Activated T-cell treated with anti-CD3 and anti-CD28 coated beads, Interleukin-2, amount 50 U/mL, for 4 hours (primary cell): ENCODE measurements at places on chromosomes 7 and 10. TPM values are rescaled to one million over a fixed set of nuclear protein-coding genes. Genes with fewer than 3 reads are reported as not detected.

- DNase-seq = no peak
Measured at GRCh38 chr7:44291733-44292419, 33.5 kb downstream of the CAMK2B start.

DNA sequence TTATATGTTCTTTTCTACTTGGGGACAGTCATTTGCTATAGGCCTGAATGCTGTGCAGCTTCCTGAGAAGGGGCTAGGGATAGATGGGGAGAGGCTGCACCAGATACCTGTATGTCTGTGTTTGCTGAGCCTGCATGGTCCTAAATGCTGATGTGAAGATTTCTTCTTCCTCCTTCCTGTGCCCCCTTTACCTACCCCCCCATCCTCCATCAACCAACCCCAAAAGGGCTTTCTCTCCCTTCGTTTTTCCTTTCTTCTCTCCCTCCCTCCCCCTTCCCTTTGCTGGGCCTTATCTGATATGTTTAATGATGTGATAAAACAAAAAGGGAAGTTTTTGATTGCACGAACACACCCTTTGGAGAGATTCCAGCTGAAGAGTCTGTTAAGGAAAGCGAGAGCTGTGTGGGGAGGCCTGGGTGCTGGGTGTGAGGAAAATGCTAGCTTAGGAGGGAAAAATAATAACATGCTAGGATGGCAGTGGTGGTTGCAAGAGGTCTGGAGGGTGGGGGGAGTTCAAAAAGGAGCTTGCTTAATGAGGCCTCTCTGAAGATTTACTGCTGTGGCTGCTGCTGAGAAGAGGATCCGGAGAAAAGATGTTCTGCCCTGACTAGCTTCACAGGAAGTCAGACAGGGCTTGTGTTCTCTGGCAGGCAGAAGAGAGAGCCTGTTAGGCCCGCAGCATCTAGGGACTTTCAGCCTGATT, 101.8 kb downstream of the SAMD9 start:
- no peak for DNase-seq

- DNase-seq = peak; percentile 44
Measured at GRCh38 chr10:13271552-13272163, 28.2 kb downstream of the PHYH start.

DNA sequence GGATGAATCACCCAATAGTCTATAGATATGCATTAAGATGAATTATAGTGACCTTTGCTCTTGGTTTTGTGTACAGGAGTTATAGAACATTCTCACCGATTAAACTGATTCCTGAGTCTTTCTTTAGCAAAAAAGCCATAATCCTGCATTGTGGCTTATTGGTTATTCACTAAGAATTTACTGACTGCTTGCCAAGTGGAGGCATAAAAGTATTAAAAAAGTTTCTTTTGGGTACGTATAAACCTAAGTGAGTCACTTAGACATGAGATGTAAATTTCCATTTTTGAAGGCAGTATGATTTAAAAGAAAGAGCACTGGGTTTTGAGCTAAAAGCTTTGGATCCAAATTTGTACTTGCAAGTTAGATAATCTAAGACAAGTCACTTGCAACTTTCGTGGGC, 100.7 kb downstream of the CDK6 start:
- DNase-seq = no peak

DNA sequence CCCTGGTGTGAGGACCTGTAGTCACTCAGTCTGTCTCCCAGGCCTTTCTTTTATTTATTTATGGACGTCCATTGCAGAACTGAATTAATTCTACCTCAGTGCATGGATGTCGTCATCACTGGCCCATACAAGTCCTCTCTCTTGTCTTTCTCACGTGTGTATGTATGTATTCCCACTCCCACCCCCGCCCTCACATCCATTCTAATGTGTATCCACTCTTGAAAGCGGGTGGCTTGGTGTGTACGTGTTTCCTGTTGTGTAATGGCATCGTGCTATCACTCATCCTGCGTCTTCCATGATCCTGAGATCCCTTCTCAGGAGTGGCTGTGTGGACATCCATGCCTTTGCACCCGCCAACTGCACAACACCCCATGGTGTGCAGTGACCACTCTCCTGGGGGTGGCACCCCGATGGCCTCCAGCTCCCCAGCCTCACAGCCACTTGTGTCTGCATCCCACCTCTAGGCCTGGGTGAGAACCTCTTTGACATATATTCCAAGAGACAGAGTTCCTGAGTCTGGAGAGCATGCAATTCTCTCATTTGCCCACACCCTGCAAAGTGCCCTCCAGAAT, 3.0 kb upstream of the AOC1 start:
- no peak for DNase-seq

- DNase-seq = no peak
Measured at GRCh38 chr7:27143950-27144780, 684 bp upstream of the HOXA5 start.

GRCh38 chr10:96124230-96125141, 5.6 kb upstream of the ZNF518A start:
- DNase-seq = no peak

- no peak for DNase-seq
Measured at GRCh38 chr7:116994611-116995010, 41.3 kb downstream of the ST7 start.

DNA sequence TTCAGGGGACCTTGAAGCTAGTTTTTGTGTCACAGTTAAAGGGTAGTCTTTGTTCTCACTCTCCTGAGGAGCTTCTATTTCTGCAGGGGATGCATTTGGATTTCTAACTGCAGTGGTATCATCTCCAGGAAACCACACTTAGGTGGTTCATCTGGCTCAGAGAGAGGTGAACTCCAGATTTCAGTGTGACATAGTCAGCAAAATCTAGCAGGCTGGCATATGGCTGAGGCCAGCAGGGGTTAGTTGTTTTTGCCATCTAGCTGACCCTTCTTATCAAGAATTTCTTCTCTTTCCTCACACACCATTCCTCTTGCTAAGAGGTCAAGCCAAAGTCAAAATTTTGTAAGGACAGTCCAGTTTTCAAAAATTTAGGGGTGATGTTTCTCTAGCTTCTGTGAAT, 248.2 kb downstream of the REEP3 start:
- no peak for DNase-seq

GRCh38 chr10:61397175-61397986, 55.8 kb downstream of the TMEM26 start:
- no peak for DNase-seq

GRCh38 chr10:74432841-74433594, 282.0 kb downstream of the ADK start:
- DNase-seq = no peak

DNA sequence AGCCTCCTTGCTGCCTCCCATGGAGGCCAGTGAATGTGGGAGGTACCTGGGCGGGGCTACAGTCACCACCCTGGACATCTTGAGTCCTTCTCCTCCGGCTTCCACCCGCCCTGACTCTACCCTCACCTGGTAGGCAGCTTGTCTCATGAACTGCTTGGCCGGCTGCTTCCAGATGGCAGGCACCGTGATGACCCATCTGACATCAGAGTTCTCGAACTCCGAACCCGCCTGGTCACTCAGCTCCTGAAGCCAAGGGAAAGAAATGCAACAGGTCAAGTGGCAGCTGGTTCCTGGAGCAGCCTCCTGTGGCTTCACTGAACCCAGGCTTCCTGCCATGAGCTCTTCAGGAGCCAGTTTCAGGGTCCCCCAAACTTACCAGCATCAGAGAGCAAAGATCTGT, 50.1 kb downstream of the HSPA12A start:
- DNase-seq = no peak

DNA sequence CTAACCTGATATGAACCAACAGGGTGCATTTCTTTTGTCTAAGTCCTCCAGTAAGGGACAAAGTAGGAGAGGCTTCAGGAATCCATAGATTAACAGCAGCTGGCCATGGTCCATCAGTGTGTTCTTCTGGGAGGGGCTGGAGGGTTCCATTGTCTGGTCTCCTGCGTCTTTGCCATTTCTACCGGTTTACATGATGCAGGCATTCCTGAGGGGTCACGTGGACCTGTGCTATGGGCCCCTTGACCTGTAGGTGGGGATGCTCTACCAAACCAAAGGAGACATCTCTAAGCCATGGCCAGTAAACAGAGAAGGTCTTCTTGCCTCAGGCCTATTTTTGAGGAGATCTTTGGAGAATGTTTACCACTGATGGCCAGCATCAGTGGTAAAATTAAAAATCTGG, 28.7 kb upstream of the HABP2 start:
- DNase-seq = no peak

DNA sequence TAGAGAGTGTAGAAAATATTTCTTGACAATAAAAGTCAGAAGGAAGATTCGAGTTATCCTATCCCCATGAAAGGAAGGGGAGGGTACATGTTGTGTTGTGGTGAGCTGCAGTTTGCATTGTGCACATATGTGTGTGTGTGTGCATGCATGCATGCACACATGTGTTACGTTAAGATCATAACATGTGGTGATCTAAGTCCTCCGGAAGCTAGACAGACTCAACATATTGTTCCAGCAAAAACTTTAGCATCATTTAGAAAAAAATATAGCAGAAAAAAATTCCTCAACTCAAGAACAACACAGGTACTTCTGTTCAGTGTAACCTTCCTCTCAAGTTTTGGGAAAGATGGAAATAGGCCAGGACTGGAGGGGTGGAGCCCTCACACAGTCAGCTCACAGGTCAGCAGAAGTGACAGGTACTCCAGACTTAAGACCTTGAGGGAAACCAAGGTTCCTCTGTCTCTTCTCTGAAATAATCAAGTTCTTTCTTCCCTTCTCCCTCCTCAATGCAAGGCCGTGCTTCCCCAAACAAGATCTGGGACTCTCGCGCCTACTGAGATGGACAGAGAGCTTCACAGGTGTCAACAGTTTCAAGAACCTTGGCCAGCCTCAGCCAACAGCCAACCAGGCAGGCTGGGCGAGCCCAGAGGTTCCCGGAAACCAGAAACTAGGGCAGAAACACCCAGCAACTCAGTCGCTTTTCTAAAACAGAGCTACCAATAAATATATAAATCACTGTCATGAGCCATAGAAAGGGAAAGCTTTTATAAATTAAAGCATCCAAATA, 205.2 kb downstream of the FAM107B start:
- DNase-seq = no peak

DNA sequence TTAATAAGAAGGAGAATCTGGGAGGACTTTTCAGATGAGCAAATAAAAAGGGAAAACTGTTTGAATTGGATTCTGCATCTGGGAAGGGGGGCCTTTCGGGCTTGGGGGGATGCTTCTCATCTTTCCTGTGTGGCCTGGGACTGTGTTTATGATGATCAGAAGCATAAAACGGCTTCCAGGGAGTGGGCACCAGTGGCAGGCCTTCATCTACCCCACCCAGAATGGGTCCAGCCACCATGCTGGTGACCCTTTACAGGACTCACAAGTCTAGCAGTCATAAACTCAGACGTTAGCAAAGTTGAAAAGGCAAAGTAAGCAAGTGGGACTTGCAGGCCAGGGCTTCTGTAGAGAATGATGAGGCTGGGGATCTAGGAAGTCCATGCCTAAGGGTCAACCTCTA, 198.3 kb upstream of the ZMIZ1 start:
- DNase-seq = no peak

DNA sequence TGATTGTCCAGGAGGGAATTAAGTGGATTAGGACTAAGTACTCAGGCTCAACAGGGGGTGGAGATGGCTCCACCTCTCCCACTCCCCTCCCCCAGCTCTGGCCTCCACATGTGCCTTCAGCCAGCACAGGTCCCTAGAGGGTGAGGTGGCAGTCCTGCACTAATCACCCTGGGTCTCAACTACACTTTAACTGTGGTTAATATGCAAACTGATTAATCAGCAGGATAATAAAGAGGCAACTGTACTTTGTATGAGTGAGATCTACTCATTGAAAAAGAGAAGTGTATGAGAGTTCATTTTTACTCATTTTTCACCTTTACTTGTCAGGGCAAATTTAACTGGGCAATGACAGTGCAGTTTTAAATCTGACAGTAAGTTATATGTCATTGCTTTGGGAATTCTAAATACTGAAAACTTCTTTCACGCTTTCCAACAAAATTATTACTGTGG, 223.8 kb upstream of the CCDC6 start:
- DNase-seq = no peak

- DNase-seq = no peak
Measured at GRCh38 chr7:11332865-11333228, 359.2 kb downstream of the PHF14 start.

DNA sequence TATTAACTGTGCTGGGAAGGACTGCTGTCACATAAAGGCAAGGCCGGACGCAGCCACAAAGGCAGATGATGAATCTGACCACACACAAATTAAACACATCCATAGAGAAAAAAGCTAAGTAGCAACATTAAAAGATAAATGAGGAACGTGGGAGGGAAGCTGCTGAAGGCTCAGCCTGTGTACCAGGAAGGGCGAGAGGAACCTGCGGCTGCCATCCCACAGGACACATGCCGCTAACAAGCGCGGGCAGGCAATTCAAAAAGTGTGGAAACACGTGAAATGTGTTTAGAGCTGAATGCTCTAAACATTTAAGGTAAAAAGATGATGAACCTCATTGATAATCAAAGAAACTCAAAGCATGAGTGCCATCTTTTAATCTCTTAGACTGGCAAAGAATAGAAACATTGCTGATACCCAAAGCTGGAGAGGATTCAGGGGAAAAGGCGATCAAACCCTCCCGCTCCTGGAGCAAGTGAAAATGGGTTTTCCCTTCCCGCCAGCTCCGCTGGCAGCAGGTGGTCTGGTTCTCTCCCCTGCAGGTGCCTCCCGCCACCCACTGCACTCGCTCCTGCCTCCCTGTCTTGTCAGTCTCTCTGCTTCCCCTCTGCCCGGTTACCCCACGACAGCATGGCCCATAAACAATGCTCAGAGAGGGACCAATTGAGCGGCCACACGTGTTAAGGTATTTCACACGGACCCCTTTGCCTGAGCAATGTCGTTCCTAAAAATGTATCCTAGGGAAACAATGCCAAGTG, 4.2 kb downstream of the STK32C start:
- no peak for DNase-seq

DNA sequence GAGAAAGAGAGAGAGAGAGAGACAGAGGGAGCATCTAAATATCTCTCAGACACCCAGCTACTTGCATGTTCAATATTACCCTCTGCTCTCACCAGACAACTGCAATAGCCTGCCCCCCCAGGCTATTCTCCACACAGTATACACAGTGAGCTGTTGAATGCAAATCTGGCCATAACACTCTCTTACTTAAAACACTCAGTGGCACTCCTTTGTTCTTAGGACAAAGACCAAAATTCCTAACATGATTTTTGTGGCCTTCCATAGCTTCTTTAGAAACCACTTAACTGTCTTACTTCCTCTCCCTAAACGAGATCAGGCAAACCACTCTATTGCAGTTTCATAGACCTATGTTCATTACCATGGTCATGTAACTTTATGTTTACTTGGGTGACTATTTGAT, 903.6 kb upstream of the AUTS2 start:
- no peak for DNase-seq

GRCh38 chr7:142614116-142614515, 135.2 kb upstream of the PRSS1 start:
- DNase-seq = no peak

- no peak for DNase-seq
Measured at GRCh38 chr7:21094589-21094988, 307.9 kb upstream of the SP8 start.

Gene FFAR4
- not detected for total RNA-seq

Gene NXPH1
- total RNA-seq = not detected

Gene GPR141
- total RNA-seq = not detected

Gene TAS2R5
- 0.35 TPM for total RNA-seq

Gene PCLO
- total RNA-seq = 0.10 TPM

Gene HSPA12A
- total RNA-seq = 0.45 TPM

Gene ZFYVE27
- total RNA-seq = 27.6 TPM

Gene CRTAC1
- not detected for total RNA-seq

Gene TYSND1
- 11.9 TPM for total RNA-seq

Gene LZTS2
- 9.8 TPM for total RNA-seq
